Type B pancreatic cell (in vitro differentiated cells): ENCODE measurements at places on chromosomes 4 and X. TPM values are rescaled to one million over a fixed set of nuclear protein-coding genes. Genes with fewer than 3 reads are reported as not detected.

Gene ABCG2
- total RNA-seq = 21.5 and 77.7 TPM in 2 replicates

DNA sequence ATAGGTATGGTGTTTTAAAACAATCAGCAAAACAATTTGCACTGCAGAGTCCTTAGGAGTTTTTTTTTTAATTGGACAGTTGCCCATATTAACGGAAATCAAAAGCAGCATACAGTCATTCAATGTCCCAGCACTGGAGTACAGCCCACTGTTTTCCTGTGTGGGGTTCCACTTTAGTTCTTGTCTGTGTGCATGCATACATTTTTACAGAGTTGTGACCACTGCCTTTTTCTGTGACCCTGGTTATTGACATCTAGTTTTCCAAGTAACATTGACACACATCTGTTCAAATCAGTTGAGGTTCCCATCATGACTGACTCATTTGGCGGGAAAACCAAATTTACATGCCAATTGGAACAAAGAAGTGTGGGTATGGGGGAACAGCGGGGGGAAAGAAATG, 83.3 kb downstream of the HPRT1 start:
- no peak for DNase-seq

- DNase-seq = no peak
These were observed 395.8 kb downstream of the NAF1 start for GRCh38 chr4:162770761-162771490.

Gene PABPC5
- 3.1 and 9.6 TPM in 2 replicates for total RNA-seq

DNA sequence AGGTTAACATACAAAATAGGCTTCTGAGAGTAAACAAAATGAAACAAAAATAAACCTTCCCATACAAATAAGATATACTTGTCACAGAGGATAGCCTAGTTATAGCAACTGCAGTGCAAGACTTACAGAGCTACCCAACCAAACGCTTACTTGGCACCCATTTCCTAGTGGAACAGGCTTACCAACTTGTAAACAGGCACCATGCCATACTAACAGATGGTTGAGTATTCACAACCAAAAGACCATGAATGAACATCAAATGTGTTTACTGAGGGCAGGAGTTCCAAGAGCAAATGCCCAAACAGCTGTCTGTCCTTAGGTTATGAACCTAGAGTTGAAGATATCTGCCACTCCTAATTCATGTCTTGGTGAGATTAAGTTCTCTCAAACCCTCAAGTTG, 2629.2 kb downstream of the PCDH7 start:
- DNase-seq = no peak

GRCh38 chrX:115138040-115138439, 51.2 kb upstream of the RBMXL3 start:
- no peak for DNase-seq

GRCh38 chrX:140141444-140142029, 176.2 kb upstream of the CXorf66 start:
- no peak for DNase-seq

DNA sequence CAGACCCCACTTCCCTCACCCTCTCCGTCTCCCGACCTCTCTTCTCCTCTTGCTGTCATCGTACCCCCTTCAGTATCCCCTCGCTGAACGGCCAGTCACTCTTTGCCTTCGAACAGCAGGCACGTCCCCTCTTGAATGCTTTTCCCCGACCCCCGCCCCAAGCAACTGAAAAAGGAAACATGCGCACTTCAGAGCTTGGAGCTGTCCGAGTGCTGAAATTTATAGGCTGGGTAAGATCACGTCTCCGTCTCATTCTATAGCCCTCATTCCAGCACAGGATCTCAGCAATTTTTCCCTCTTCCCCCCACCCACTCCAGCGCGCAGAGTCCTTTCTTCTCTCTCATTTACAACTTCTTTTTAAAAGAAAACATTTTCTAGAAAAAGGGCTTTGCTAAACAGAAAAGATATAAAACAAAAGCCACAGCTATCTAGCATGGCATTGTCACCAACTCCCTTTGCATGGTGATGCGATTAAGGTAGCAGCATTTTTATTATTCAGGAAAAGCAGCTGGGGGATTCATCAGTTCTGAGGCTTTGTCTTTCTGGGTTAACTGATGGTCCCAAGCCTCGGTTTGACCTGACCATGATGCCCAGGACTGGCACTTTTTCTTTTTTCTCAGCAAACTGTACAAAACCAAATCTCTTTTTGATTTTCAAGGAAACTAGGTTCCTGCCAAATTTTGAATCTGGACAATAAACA, at the start of gene GLRA2:
TSS of gene GLRA2 (plus strand) at position 247 of the 700 bp plus-strand sequence. CDS start 522 bp downstream, outside the sequence.
- no peak for DNase-seq

DNA sequence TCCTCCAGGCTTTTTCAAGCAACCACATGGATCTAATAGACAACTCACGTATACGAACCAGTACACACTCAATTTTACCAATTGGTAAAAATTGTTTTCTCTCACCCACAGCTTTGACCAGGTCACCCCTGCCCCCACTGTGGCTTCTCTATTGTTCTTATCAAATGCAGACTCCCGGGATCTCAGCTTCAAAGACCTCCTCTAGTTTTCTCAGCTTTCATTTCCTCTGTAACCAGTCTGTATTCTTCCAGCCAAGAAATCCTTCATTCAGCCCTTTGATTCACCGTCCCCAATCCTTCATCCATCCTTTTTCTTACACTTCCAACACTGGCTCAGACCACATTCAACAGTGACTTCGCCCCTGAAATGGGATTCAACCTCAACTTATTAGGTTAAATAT, 120.7 kb downstream of the CORIN start:
- DNase-seq = no peak

Gene ZC4H2
- total RNA-seq = 12.2 and 21.4 TPM in 2 replicates

DNA sequence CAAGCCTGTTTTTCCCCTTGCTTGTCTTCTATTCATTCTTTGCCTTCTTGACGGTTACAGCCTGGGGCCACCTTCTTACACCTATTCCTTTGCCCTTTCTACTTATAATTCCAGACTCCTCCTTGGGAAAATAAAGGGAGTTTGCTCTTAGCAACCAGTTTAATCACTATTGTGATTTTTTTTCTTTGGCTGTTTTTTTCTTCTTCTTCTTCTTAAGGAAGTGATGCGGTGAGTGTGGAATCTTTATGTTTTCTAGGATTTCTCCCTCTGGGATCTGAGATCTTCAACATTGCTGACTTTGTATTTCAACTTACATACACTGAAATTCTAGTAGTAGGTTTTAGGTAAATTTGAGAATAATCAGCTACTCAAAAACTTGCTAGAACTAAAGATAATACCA, 1.1 kb upstream of the KLHL13 start:
- DNase-seq = no peak

Gene GLUD2
- 5.8 and 9.8 TPM in 2 replicates for total RNA-seq

DNA sequence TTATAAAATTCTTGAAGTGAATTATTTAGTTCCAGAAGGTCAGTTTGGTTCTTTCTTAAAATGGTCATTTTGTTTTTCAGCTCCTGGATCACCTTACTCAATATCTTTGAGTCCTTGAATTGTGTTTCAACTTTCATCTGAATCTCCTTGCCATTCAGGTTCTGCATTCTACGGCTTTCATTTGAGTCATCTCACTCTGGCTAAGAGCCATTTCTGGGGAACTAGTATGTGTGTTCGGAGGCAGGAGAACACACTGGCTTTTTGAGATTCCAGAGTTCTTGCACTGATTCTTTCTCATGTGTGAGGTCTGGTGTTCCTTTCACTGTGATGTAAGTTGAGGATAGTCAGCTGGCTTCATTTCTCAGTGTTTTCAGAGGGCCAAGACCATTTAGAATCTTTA, 708.4 kb upstream of the FRG1 start:
- no peak for DNase-seq

DNA sequence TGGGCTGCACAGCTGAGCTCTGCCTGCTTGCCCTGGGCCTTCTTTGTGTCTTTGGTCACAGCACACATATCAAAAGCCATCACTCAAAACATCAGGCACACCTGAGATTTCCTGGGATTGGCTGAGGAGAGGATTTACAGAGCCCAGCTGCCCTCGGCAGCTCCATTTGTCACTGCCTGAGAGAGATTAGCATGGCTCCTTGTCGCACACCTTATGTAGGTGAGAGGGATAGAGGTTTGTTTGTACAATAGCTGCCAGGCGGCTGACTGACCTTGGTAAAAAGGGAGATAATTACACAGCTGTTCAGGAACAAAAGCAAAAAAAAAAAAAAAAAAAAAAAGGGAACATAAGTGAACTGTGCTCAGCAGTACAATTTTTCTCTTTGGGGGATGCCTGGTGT, 63.2 kb downstream of the MGST2 start:
- DNase-seq = no peak

DNA sequence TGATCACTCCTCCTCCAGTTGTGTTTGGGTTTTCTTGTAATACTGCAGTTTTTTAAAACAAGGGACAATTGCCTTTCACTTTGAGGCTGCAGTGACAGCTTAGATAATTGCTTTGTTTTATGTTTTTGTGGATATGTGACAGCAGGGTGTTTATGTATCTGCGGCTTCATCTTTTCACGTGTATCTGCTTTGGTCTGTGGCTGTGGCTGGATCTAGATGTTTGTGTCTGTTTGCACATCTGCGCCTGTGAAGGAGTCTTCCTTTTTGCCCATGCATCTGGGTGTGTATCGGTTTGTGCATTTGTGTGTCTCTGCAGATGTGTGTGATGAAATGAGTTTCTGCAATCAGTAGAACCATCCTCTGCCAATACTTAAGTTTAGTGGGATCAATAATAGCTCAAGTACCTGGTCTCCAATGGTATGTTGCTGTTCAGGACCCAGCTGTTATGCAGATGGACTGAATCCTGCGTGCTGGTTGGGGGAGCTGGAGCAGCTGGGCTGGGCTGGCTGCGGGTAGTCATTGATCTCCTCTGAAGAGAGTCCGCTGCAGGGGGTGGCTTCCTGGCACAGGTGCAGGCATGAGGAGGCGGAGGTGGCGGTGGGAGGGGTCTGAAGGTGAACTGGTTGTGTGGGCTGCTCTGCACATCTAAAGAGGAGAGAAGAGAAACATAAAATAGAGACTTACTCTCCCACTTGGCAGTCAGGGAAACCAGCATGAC, 390.3 kb downstream of the SH2D1A start:
- DNase-seq = no peak

DNA sequence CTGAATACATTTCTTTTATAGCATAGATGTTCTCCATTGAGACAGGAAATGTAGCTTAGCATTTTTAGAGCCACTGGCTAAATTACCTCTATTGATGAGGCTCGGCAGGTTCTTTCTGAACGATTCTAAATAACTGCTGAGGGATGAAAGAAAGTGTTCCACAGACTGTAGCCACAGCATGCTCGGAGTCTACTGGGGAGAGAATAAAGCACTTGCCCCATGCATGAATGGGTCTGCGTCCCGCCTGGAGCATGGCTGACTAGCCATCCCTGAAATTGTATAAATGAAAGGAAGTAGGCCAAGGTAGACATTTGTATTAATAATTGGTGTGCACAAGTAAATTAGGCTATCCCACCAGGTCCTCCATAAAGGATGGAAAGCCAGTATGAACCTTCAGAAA, 269.8 kb downstream of the COL25A1 start:
- no peak for DNase-seq

- DNase-seq = no peak
These were observed 24.2 kb downstream of the RBPJ start for GRCh38 chr4:26344901-26345564.

GRCh38 chr4:522438-522837, 23.4 kb downstream of the PIGG start:
- DNase-seq = no peak

- DNase-seq = no peak
These were observed 34.0 kb downstream of the EMCN start for GRCh38 chr4:100483796-100484195.

GRCh38 chr4:92184566-92184965, 119.2 kb upstream of the GRID2 start:
- DNase-seq = no peak

DNA sequence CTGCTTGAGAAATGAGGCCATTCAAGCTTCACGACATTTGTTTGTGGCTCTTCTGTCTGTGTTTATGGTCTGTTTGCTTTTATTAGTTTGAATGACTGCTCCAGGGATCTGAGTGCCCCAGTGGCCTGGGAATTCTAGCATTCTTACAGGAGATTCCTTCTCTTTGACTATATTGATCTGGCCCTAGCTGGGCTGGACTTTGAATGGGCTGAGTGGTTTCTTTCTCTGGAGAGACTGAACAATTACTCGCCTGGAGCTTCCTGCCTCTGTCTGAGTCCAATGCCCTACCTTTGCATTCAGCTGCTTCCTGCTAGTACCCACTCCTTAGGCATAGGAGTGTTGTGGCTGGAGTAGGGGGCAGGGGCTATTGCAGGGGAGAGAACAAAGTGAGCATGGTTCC, 51.2 kb upstream of the EDA start:
- DNase-seq = no peak

Gene NLRP2B
- not detected in 2 replicates for total RNA-seq

Gene TMEM255A
- 0.38 and 2.4 TPM in 2 replicates for total RNA-seq

DNA sequence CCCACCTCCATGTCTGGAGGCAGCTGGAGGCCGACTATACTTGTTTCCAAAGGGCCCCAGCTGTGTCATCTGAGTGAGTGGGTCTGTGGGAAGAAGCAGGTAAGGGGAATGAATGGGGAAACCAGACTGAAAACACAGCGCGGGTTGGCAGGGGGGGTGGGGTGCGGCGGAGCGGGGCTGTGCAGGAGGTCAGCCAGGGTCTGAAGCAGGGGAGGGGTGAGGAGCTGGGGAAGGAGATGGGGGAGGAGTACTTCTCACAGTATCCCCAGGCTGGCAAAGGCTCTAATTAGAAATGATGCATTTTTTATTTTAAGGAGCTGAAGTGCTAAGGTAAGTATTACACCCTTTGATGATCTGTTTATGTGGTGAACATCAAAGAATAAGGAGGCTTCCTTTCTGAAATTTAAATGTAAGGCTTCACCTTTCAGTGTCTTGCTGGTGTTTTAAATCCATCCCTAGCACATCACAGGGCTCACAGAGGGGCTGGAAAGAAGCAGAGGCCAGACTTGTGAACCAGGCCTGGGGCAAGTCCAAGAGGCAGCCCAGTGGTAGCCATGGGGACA, 37.5 kb downstream of the SMIM20 start:
- no peak for DNase-seq

Gene MAP9
- 16.8 and 22.1 TPM in 2 replicates for total RNA-seq

DNA sequence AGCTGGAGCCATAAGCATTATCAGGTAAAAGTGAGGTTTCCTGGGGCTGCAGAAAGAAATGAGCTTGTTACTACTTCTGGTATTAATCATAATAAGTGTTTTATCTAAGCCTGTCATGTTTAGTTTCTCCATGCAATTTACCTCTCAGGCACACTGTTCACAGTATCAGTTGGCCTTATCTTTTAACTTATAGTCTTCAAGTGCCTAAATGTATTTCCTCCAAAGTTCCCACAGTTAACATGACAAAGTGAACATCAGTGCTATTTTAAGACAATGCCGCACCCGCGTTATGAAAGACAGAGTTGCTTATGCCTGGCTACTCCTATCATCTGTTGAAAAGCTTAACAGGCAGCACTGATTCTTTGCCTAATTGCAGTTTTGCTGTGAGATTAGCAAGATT, 408.7 kb upstream of the FAM241A start:
- no peak for DNase-seq

GRCh38 chrX:70452143-70452733, 7.6 kb downstream of the DLG3 start:
- no peak for DNase-seq

Gene PDE6B
- total RNA-seq = 6.7 and 12.2 TPM in 2 replicates

- no peak for DNase-seq
These were observed 197.9 kb downstream of the IL13RA2 start for GRCh38 chrX:114819509-114819908.

- DNase-seq = no peak
These were observed 223.7 kb downstream of the GPAT3 start for GRCh38 chr4:83759611-83760010.

GRCh38 chr4:2063557-2064275, 4.6 kb downstream of the NAT8L start:
- no peak for DNase-seq

Gene SLC7A11
- total RNA-seq = 6.3 and 13.7 TPM in 2 replicates
